ENCODE measurements at places on chromosomes 12 and 14.

DNA sequence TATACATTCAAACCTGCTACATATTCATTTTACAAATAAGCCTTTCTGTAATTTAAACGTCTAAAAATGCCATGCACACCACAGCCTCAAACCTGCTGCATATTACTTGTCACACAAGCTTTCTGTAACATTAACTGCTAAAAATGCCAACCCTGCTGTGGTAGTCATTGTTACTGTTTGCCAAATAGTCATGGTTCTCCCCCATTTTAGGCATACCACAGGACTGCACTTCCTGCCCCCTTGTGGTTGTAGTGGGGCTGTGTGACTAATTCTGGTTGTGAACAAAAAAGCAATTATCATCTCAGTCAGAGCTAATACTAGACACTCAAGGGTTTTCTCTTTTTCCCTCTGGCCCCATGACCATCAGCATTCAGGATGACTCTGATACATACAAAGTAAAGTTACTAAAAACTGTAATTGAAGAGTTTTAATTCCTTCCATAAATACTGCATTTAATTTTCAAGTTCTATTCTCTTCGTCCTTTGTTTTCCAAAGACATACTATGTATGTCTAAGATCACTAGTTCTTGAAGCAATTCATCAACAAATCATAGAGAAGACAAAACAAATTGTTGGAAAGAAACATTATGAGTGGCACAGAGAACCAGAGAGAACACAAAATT, 5.7 kb upstream of the SLC35F4 start:
- DNase-seq: peak; percentile 81

GRCh38 chr14:24673059-24673458, 39.1 kb upstream of the GZMB start:
- DNase-seq: no peak

DNA sequence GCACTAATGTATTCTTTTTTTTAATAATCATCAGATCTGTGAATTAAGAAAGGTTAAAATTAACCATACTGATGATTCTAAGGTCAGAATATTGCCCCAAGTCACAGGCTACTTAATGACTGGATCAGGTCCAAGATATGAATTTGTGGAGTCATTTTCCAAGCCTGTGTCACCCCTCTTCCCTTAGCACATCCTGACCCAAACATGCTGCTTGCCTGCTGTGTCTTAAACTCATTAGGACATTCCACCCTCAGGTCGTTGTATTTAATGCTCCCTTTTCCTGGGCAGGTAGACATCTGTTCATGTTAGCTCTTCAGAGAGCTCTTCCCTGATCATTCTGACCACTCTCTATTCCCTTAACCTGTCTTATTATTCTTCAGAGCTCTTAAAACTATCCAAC, 463.5 kb upstream of the PDE3A start:
- DNase-seq: no peak

DNA sequence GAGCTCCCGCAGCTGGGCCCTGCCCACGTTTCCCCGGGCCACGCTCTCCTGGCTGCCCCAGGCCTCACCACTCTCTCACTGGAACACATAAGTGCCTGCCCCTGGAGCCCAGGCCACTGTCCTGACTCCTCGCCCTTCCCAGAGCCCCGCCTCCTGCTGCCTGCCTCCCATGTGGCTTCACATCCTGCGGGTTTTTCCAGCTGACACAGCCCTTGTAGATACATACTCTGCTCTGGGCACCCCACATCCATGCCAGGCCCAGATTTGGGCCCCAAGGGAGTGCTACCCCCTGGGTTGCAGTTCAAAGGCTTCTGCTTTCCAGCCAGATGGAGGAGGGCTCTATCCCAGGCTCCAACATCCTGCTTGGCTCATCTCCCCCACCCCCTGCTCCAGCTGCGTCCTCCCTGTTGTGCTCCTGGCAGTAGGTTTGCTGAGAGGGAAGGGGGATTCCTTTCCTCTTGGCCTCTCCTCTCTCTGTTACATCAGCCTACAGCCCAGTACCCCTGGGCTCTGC, 60.1 kb downstream of the TSPAN9 start:
- peak; percentile 57 for DNase-seq

- no peak for DNase-seq
Measured at GRCh38 chr12:27463511-27464219, 17.1 kb downstream of the SMCO2 start.

- DNase-seq: no peak
Measured at GRCh38 chr12:103382736-103383346, 112.9 kb downstream of the C12orf42 start.

GRCh38 chr12:96434107-96434506, 33.9 kb upstream of the CDK17 start:
- peak; percentile 38 for DNase-seq

GRCh38 chr14:63992858-63993257, 140.1 kb downstream of the SYNE2 start:
- DNase-seq: no peak

- no peak for DNase-seq
Measured at GRCh38 chr14:93753647-93754046, 34.6 kb downstream of the PRIMA1 start.

DNA sequence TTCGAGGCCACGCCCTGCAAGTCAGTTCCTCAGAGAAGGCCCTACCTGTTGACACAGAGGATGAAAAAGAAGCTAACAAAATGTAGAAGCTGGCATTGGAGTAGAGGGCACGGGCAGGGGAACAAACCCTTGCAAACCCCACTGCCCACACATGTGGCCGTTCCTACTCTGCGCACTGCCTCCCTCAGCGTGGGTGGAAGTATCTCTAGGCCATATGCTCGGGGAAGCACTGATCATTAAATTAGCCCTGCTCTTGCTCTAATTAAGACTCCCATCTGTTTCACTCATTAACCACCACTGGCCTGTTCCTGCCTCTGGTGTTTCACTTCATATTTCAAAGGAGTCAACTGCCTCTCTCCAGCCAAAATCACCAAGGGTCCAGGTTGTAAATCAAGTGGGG, 201.2 kb upstream of the SFSWAP start:
- DNase-seq: no peak

DNA sequence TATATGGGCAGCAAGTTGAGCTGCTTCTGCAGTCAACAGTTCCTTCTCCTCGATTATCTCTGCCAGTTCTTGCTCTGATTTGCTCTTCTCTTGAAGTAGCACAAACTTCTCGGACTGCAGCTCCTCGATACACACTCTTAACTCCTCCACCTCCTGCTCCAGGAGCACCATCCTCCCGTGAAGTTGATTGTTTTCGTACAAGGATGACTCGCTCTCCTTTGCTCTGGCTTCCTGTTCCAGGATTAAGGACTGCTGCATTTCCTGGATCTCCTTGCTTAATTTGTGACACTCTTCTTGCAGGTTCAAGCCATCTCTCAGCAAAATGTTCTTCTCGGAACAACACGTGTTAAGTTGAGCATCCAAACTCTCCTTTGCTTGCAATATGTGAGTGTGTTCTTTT, 56.2 kb upstream of the VPS33A start:
- DNase-seq: peak; percentile 45

- peak; percentile 31 for DNase-seq
Measured at GRCh38 chr12:12718853-12719252, 1.7 kb downstream of the CDKN1B start.

- no peak for DNase-seq
Measured at GRCh38 chr12:77115471-77115870, 50.1 kb upstream of the E2F7 start.

DNA sequence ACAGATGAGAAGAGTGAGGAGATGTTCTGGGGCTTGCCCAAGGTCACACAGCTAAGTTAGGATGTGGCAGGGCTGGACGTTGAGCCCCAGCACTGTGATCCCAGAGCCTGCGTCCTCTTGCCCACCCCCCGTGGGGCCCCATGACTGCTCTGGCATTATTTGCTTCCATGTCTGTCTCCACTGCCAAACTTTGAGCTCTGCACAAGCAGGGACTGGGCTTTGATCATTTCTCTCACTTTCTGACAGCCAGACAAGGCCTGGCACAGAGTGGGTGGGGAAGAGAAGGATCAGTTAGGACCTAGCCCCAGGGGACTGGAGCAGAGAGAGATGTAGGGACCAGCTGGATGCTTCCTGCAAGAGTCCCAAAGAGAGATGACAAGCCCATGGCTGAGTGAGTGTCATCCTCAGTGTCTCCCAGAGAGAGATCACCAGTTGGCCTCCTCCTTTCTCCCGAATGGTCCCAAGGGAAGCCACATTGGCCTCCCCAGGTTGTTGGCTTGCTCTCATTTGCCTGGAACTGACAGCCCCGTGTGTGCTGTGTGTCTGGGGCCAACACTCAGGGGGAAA, 126.7 kb upstream of the PWP1 start:
- no peak for DNase-seq

DNA sequence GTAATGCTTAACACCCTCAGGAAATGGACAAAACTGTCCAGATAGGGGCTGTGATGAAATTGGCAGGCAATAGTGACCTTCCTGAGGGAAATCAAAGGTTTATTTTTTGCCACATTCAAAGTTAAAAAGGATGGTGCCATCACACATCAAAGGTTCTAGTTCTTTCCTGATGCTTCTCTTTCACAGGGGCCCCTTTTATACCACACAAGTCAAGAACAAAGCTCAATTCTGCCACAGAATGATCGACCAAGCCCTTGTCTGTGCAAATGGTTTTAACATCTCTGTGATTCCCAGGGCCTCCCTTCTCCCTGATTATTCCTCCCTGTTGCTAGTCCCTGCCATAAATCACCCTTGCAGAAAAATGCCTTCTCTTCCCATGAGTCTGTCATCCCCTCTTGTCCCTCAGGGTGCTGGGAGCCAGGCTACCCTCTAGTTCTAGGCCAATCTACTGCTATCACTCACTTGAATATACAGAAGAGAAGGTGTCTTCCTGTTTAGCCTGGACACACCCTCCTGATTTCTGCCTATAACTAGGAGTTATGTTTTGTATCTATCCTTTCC, 22.7 kb downstream of the SMCO2 start:
- DNase-seq: no peak

DNA sequence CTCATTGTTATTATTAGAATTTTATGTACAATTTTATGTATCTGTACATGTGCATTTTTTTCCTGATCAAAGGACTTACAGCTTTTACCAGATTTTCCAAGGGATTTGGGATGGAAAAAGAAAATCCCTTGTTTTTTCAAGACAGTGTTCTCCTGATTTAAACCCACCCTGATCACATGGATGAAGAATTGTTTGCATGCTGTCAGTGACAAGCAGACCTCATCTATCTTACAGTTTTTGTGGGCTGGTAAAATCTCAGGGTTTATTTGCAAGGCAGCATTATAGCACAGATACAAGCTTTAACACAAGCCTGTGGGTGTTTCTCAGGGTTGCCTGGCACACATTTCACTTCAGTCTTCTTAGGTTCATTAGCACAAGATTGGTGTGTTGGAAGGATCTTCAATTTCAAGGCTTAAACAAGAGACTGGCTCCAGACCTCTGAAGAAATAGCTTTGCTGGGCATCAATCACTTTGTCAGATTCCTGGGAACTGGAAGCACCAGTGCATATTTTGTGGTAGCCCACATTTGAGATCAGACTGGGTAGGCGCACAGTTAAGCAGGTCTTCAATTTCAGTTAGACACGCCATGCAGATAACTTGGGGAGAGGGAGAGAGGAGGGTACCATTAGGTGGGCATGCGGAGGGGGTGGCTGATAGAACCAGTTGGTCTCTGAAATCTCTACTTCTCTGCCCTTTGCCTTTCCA, 118.0 kb downstream of the TBX5 start:
- no peak for DNase-seq

GRCh38 chr12:112121780-112122565, 3.4 kb upstream of the TRAFD1 start:
- DNase-seq: peak; percentile 66

DNA sequence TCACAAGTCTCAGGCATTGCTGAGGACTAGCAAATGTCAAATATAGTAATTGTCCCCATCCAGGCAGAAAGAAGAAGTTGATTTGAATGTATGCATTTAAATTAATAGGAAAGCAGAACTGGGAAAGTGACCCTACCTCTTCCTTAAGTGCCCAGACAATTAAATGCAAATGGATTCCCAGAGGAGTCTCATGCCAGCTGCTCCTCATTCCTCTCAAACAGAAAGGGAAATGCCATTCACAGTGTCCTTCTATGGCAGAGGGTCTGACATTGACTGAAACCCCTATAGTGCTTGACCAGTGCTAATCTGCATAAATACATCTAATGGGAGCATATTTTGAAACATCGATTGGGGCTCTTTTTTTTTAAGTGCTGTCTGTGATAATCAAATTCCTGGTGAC, 292.4 kb upstream of the SEL1L start:
- no peak for DNase-seq

DNA sequence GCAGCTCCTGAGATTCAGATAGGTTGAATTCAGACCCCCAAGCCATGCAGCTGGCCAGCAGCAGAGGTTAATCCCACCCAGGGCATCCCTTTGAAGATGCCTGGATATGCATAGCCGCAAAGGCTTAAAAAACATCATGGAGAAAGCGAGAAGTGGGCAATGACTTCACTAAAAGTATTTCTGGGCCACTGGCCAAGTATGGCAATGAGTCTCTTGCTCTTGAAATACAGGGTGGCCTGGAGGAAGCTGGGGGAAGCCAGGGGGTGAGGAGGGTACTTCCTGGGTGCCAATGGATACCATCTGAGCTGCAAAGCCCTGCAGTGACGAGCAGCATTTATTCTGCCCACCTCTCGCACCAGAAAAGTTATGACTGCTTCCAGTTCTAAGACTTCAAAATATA, 539.3 kb upstream of the TBX3 start:
- DNase-seq: peak; percentile 71

DNA sequence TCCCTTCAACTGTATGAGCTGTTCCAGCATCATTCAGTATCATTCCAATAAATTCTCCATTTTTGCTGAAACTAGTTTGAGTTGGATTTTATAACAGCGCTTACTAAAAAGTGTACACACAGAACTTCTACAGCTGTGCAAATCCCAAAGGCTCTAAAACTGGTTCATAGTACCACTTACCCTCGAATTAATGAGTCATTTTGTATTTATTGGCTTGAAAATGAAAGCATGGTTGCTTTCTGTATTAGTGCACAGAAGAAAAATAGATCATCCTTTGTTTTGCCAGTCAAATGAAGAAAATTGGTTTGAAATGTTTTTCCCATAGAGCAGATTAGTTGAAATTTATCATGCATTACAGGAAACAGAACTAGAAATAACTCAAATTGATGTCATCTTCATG, 268.3 kb upstream of the CPNE8 start:
- no peak for DNase-seq

DNA sequence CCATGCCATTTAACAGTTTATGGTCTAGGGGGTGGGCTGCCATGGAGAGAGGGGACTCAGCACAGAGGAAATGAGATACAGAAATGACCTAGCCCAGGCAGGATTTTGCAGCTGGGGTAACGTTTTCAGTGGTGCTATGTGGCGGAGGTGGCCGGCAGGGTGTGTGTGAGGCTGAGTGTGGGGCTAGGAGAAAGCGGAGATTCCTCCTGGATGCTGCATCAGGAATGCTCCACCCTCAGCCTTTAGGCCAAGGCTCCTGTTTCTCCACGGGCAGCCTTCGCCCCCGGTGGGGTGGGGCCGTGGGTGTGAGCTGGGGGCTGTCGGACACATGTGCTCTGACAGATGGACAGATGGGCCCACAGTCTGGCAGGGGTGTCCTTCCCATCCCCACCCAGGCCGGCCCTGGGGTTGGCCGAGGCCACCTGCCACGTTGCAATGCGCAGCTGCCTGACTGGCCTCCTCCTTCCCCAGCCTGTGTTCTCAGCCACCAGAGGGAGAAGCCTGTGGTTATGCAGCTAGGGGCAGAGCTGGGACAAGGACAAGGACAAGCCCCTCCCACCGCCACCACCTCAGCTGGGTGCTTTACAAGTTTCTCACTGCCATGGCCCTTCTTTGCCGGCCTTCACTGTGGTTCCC, 44.3 kb downstream of the TEAD4 start:
- no peak for DNase-seq

- no peak for DNase-seq
Measured at GRCh38 chr12:130356222-130356621, 18.5 kb downstream of the PIWIL1 start.

- DNase-seq: no peak
Measured at GRCh38 chr12:52636189-52636588, 15.8 kb downstream of the KRT2 start.

Data from kidney tubule cell (primary cell).